GM12864 (cell line): ENCODE measurements at places on chromosomes 2 and 18.
A peak's percentile ranks its signal among the peaks of the same experiment; 100 is the strongest.

GRCh38 chr2:219643788-219644398 is 16.5 kb downstream of the SLC4A3 start:
- no peak for DNase-seq

DNA sequence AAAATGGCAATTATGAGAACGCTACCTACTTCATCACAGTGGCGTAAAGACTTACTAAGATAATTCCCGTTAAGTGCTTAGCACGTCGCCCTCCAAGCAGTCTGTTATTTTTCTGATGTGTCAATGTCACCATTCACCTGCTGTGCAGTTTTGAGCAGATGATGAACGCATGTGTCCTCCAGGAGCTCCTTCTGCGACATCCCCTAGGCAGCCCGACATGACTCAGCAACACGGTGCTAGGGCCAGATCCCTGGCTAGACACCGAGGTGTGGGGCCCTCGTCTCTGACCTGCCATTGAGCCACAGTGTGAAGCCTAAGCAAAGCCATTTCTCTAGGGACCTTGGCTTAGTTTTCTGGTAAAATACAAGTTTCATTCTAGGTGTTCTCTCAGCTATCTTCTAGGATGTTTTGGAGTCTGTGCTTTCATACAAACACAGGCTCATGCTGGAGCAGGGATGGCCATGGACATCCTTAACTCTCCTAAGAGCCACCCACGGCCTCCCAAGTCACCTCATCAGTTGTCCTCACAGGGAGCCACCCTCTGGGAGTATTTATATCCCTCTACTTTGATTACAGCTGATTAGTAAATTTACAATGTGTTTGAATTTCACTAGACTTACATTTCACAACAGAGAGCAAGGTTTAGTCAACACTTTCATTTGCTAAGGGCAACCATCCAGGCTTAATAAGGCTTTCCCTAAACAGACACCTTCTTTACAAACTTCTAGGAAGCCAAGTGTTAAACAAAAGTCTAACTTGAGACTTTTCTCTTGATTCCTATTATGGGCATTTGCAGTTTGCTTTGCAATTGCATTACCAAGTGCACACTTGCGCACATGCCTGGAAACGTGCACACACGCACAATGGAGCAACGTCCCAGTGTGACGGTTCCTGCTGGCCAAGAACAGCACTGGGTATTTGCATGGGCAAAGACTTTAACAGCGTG is 376.8 kb upstream of the ID2 start:
- DNase-seq, result no peak

GRCh38 chr2:23377771-23378170 is 7.2 kb upstream of the KLHL29 start:
- no peak for DNase-seq

DNA sequence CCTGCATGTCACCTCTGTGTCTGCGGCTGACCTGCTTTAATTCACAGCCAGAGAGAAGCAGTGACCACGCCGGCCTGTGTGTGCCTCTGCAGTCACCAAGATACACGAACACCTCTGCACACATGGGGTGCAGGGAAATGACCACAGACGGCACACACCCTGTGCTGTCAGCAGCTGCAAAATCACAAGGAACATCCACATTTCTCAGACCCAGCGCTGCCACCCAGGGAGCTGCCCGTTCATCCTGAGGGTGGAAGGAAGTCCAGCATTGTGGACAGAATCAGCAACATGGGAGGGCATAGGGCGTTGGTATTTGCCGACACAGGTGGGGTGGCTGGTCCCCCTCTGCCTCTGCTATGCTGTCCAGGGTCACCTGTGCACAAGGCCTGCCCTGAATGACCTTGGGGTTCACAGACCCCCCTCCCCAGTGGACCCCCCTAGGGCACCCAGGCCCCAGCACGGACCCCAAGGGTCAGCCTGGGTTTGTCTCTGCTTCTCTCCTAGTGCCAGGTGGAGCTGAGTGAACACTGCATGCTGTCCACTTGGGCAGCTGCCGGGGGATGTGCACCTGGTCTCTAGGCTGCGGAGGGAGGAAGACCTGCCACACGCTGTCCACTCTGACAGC is 107.4 kb downstream of the PXDN start:
- no peak for DNase-seq

- no peak for DNase-seq
These were observed 641.4 kb downstream of the BCL11A start for GRCh38 chr2:59912042-59912441.

GRCh38 chr2:144443837-144444817 is 75.8 kb downstream of the ZEB2 start:
- DNase-seq, result no peak

DNA sequence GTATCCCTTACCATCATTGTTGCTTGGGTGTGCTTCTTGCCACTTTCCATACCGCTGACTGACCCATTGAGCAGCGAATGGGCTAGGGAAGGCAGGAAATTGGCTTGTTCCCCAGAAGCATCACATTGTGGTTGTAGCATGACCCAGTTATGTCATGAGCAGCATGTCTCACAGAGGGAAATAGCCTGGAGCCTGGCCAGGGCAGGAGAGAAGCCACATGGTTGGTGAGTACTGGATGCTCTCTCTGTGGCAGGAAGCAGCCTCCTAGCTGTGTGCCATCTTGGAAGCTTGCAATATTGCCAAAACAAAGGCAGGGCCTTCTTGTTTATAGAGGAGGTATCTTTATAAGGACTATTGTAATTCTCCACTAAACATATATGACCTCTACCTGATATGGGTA is 482.6 kb downstream of the PIK3C3 start:
- no peak for DNase-seq

DNA sequence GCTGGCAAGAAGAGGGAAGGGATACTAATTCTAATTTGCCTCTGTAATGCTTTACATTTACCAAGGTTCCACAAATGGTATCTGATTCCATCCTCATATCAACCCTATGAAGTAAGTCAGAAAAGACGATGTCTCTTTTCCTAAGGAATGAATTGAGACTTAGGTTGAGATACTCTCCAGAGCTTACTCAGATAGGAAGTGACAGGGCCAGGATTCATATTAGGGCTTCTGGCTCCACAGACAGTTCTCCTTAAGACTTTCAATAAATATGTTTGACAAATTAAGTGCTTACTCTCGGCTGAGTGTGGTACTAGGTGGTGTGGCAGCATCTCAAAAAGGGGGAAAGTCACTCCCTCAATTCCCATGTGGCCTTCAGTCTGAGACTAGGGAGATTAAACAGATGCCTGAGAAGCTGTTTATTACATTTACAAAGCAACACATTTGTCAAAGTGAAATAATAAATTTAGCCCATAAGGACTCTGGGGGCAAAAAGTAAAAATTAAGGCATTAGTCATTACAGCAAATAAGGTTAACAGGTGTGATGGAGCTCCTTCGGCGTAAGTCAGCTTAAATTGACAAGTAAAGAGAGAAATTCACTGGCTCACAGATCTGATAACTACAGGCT is 14.2 kb downstream of the CDK15 start:
- DNase-seq, result no peak

DNA sequence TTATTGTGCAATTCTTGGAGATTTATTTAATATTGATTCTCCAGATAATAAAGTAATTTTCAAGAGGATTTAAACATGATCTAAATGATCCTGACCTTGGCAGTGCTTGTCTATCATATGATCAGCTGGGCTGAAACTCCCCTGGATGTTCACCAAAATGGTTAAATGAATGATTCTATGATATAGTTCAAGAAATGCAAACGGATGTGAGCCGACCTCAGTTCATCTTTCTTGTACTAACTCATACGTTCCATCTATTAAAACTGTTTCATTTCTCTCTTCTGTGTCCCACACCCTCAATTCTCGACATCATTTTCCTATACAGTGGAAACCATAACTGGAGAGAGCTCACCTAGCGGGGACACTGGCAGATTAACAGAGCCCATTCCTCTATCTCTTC is 281.7 kb upstream of the CCDC68 start:
- peak; percentile 47 for DNase-seq

GRCh38 chr2:33498291-33498956 is 22.0 kb downstream of the RASGRP3 start:
- DNase-seq, result no peak

GRCh38 chr2:143452817-143453451 is 323.7 kb downstream of the ARHGAP15 start:
- no peak for DNase-seq

- no peak for DNase-seq
These were observed 317.3 kb downstream of the RBM43 start for GRCh38 chr2:150944315-150944714.

- DNase-seq, result no peak
These were observed 34.6 kb upstream of the SP9 start for GRCh38 chr2:174300114-174300513.

- no peak for DNase-seq
These were observed 141.5 kb downstream of the PIGN start for GRCh38 chr18:62045316-62045715.

GRCh38 chr18:40160361-40160760 is 1794.7 kb upstream of the PIK3C3 start:
- DNase-seq, result no peak

DNA sequence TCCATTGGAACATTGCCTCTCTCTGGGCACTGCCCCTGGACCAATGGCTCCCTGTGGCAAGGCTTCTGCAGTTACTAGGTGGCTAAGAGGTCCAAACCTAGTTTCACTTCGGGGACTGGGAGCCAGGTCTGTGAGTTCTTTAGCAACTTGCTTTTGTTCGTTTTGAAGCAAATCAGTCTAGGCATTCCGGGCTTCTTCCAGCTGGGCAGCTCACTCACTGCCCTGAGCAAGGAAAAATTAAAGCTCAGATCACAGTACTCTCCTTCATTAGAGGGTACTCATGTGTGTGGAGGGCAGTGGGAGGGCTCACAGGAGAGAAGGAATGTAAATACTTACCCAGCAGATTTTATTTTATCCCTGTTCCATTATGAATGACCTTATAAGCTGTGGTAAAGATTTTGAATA is 80.3 kb downstream of the SPP2 start:
- no peak for DNase-seq

DNA sequence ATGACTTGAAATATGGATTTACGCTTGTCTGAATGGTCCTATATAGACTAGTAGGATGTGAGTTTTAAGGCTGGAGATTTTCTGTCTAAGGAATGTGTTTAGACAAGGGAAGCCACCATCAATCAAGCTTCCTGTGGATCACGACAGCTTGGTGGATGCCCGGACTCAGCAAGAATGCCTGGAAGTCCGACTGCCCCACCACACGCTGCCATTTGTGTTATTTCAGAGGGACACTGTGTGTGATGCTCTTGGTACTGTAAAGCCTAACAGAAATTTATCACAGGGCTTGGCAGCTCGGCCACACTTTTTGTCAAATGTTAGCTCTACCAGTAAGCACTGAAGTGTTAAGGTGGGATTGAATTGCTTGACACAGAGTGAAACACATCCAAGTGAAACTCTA is 127.1 kb upstream of the CDH7 start:
- no peak for DNase-seq

GRCh38 chr18:51668101-51668500 is 470.6 kb upstream of the MEX3C start:
- no peak for DNase-seq

DNA sequence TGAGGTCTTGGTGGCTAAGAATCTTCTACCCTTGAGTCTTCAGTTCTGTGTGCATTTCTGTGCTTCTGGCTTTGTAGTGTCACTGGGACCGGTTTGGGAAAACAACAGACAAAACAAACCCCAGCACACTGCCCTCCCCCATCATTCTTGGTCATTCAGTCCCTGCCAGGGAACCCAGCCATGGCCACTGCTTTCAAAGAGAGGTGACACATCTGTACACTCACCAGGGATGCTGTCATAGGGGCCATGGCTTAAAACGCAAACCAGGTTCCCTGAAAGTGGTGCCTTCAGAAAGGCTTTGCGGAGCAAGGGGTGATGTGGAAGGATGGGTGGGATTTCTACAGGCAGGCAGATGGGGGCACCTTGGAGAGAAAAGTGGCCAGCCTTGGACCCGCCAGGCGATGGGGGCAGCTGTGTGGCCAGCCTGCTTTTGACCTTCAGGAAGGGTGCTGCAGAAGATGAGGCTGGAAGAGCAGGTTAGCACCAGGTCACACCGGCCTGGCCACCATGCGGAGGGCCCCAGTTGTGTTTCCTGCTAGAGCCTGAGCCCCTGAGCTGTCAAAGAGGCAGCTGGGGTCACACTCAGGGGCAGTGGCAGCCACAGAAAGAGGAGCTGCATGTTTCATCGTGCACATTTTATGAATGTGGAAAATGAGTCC is 101.3 kb downstream of the INHBB start:
- no peak for DNase-seq

- no peak for DNase-seq
These were observed 30.3 kb downstream of the AKAIN1 start for GRCh38 chr18:5166606-5167280.

GRCh38 chr2:39499336-39499735 is 62.3 kb upstream of the MAP4K3 start:
- no peak for DNase-seq

- no peak for DNase-seq
These were observed 42.3 kb upstream of the PTPRM start for GRCh38 chr18:7524786-7525185.

GRCh38 chr18:65934874-65935273 is 184.1 kb downstream of the CDH7 start:
- DNase-seq, result no peak

DNA sequence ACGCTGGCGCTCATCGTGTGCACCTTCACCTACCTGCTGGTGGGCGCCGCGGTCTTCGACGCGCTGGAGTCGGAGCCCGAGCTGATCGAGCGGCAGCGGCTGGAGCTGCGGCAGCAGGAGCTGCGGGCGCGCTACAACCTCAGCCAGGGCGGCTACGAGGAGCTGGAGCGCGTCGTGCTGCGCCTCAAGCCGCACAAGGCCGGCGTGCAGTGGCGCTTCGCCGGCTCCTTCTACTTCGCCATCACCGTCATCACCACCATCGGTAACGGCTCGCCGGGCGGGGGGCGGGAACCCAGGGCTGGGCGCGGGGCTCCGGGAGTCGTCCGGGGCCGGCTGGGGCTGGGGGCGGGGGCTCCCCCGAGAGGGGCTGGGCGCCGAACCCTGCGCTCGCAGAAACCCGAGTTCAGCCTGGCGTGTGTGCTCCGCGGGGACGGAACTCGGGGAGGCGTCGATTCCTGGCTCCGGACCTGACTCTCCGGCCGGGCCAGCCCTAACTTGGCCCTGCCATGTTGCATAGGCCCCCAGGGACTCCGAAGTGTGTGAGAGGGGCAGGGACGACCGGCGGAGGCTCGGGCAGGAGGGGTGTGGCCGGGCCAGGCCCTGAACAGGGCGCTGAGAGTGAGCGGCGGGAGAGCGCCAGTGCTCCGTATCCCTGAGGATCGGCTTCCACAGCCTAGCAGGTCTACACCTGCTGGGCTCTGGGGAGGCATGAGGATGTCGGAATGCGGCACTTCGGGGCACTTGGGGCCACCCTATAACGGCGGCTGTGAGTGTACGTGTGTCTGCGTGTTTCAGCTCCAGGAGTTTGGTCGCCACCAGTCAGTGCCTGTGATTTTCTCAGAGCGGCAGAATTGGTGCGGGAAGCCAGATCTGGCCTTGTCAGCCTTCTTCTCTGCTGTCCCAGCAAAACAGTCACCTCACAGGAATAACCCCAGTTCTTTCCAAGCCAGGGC is 651 bp downstream of the KCNK3 start:
- DNase-seq, result no peak
